Amniotic stem cell (primary cell): ENCODE measurements at places on chromosomes 6 and 20.

- no peak for DNase-seq
These were observed 23.6 kb downstream of the GSTA2 start for GRCh38 chr6:52739627-52740026.

DNA sequence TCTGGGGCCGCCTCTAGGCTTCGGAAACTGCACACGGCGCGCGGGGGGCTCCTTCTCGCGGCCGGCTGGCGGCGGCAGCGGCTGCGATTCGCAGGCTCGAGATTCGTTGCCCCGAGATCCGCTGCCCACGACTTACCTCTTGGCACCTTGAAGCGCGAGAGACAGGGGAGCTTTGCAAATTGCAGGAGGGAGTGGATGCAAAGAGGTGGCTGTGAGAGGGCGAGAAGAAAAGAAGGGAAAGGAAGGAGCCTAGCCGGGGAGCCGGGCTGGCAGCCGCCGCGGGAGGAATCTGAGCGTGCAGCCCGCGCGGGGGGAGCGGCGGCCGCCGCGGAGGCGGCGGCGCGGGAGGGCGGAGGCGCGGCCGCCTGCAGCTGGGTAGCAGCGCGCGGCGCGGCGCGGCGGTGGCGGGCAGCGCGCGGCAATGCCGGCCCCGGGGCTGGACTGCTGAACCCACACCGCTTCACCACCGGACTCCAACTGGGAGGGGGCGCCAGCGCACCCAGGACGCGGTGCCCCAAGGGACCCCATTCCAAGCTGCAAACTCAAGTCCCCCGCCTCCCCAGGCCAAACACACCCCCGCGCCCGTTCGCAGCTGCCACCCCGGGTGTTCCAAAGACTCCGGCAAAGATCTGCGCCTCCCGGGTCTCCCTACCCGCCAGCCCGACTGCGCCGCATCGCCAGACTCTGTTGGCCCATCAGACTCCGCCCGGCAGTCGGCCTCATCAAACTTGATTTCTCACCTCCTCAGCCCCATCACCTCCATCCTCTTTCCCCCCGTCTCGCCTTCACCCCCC, 44.2 kb upstream of the SUPT3H start:
- peak; percentile 42 for DNase-seq

- no peak for DNase-seq
These were observed 134.9 kb downstream of the BCAS1 start for GRCh38 chr20:53935344-53936084.

- peak; percentile 89 for DNase-seq
These were observed 211.5 kb upstream of the FOXA2 start for GRCh38 chr20:22795871-22796270.

DNA sequence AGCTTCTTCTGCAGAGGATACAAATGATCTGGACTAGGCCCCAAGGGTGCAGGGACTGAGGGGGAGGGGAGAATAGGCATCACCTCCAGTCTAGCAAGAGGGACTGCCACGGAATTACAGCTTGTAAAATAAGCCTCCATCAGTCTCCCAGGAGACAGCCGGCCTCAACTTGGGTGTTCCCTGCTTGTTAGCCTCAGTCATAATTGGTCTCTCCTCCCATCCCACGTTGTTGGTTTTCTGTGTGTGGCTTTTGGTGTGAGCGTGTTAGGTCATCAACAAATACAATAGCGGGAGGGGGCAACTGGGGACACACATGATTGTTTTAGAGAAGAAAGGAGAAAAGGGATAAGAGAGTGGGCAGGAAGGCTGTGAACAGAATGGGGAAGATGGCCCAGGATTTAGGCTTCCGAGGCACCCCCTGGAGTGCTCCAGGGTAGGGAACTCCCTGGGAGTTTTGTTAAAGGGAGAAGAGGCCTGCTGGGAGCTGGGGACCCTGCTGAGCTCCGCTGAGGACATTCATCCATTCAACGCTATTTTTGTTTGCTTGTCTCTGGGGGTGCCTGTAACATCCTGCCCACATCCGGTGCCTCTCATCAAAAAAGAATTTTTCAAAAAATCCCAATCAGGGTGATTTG, 9.2 kb downstream of the FOXA2 start:
- DNase-seq: no peak
